ENCODE measurements at places on chromosomes 2 and 18.

GRCh38 chr2:18062892-18063291, 184.4 kb downstream of the KCNS3 start:
- no peak for DNase-seq

DNA sequence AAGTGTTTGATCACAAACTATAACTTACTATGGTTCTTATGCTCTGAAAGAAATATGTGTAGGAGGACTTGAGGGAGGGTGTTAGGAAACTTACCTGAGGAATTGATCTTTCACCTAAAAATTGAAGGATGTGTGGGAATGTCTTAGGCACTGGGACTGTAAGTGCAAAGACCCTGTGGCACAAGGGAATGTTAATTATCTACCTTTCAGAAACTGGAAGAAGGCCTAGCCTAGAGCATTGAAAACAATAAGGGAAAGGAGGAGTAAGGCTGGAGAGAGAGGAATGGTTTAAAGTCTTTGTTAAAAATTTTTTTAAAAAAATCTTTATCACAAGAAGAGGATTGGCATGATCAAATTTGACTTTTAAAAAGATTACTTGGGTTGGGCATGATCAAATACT, 7.9 kb downstream of the AFTPH start:
- no peak for DNase-seq

- DNase-seq: no peak
Measured at GRCh38 chr2:59312967-59313940, 1072.1 kb upstream of the FANCL start.

DNA sequence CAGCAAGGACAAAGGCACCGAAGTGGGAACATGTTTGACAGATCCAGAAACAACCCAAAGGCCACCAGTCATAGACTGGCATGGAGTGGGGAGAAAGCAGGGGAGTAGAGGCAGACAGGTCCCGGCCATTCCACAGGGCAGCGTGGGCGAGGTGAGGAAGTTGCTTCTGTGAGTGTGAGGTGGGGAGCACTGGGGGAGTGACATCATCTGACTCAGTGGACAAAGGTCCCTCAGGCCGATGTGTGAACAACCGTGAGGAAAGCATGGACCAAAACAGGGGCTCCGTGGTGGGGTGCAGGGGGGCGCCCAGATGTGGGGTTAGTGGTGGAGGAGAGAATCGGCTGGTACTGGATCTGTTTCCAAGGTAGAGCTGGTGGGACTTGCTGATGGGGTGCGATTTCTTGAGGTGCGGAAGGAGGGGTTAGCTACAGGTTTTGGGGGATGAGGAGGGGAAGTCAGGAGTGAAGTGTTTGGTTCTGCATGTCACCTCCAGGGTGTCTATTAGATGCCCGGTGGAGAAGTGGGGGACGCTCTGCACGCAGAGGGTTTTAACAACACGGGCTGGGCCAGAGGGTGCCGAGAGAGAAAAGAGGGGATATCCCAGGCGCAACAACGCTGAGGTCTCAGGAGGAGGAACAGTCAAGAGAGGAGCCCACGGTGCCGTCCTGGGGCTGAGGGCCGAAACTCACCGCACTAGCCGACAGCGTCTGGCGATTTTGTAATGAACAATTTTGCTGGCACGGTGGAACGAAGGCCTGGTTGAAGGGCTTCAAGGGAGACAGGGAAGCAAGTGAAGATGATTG, 2.5 kb upstream of the SFT2D3 start:
- DNase-seq: no peak

GRCh38 chr2:227383686-227384085, 4.1 kb downstream of the SCYGR1 start:
- no peak for DNase-seq

DNA sequence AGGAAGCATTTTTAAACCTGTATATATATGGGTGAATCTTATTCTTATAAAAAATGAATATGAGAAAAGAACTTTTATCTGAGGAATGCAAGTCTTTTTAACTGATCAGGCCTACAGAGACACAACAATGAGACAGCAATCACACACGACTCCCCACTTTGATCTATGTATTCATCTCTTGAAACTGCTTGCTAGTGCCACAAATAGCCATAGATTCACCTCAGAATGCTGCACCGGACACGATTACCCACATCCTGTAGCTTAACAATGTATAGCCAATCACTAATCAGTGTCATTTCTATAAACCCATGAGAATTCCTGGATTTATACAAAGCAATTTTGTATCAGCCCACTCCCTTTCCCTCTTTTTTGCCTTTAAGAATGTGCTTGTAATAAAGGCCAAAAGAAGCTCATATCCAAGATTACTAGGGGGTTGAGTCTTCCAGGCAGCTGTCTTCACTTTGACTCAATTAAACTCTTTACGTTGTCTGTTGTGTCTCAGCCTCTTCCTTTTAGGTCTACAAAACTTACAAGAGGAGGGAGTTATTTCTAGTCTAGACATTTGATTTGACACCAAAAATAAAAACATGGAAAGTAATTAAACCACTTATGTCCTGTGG, 94.9 kb downstream of the MBD2 start:
- no peak for DNase-seq

GRCh38 chr2:152944099-152944498, 225.7 kb downstream of the ARL6IP6 start:
- DNase-seq: no peak

DNA sequence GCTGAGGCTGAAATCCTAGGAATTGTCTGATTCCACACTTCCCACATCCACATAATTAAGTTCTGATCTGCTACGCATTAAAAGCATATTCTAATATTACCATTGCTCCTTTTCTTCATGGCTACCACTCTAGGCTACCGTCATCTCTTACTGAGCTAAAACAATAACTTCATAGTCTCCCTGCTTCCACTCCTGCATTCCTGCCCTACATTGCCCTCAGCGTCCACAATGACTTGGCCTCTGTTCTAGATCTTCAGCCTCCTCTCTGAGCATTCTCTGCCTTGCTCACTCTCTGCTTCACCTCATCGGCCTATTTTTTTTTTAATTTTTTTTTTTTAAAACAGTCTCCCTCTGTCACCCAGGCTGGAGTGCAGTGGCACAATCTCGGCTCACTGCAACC, 15.8 kb upstream of the TLK1 start:
- DNase-seq: no peak

DNA sequence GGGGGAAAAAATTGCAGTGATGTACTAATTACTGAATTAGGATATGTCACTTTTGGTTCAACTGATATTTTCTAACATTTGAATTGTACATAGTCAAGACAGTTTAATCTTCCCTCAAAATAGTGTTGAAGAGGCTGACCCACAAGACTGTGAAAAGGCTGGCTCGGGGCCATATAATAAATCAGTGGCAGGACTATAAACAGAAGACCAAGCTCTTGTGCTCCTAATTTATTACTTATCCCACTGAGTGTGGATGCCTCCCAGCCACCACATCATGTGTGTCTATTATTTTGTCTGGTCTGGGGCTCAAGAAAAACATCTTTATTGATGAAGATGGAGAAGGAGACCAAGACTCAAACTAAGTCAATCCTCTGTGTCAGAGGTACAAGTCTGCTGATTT, 64.4 kb downstream of the PLEKHM3 start:
- no peak for DNase-seq

DNA sequence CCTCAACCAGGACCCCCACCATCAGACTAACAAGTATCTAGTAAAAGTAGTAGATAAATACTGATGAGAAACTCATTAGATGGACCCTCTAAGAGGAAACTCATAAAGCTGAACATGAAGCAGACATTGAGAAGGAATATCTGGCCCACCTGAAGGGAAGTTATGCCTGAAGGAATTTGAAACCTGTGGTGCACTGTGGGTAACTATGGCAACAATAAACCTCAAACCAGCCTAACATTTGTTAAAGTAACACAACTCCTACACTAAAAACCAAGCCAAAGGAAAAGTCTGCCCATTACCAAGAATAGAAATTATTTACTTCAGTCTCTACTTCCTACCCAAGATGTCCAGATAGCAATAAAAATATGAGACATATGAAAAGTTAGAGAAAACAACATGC, 43.4 kb downstream of the KIAA1328 start:
- no peak for DNase-seq

DNA sequence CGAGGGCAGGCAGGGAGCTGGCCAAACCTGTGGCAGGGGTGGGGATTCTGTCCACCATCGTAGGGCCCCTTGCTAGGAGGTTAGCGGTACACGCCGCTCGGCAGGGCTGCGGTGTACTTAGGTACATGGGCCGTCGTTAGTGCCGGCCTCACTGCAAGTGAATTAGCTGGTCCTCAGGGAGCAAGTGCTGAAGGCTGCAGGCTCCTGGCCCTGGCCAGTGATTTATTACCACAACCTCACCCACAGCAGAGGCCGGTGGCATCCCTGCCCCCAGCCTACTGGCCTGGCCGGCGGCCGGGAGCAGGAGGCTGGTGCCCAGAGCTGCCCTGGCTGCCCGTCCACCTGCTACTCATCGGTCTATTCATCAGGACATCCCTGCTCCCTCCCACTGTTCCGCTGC, 19.6 kb upstream of the PTMA start:
- no peak for DNase-seq

DNA sequence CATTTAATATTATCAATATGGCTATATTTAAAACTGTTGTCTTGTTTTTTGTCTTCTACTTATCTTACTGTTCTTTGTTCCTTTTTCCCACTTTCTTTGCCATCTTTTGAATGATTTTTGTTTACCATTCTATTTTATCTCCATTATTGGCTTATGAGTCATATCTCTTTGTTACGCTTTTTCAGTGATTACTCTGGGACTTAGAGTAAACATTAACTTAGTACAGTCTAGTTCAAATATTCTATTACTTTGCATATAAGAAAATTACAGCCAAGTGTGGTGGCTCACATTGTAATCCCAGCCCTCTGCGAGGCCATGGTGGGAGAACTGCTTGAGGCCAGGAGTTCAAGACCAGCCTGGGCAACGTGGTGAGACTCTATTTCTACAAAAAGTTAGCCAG, 26.1 kb downstream of the ADCY3 start:
- no peak for DNase-seq

DNA sequence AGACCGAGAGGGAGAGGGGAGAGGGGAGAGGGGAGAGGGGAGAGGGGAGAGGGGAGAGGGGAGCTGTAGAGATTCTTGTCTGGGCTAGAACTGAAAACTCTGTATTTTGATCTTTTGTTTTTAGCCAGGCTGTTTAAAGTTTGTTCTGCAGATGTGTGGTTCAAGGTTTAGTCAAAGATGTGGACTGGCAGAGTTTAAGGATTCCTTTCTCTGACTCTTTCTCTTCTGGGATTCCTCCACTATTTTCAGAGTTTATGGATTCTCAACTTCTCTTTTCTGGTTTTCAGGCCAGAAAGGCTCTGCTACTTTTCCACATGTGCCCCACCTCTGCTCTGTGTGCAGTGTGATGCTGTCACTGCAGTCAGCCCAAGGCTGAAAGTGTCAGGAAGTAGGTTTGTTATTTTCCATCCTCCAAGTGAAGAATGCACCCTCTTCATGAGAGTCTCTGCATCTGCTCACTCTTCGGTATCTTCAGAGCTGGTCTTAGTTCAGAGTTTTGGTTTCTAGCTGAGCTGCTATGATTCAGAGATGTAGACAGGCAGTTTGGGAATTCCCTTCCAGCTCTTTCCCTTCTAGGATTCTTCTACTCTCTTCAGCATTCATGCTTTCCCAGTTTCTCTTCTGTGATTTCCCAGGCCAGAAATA, 130.9 kb upstream of the SMAD7 start:
- DNase-seq: no peak

DNA sequence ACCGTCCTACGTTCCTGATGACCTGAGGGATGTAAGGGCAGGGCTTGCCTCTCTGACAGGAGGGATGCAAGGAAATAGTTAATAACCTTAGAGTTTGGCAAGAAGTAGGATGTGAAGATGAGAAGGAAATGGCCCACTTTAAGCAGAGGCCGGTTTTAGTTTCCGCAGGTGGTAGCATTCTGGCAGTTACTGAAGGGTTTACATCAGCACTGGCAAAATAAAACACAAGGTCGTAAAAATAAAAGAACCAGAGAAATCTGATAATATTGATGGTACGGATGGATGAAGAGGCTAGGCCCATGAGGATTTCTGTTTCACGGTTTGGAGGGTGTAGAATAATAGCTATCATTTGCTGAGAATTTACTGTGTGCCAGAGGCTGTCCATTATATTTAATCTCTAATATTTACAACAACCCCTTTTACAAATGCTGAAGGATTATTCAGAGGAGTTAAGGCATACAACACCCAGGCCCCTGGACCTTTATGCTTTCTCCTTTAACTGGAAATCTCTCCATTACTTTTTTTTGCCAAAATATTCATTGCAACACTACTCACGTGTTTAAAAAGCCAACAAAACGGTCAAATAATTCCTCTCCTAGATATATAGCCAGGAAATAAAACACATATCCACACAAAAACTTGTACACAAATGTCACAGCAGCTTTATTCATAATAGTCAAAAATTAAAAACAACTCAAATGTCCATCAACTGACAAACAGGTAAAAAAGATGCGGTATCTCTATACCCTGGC, 28.5 kb downstream of the DAPL1 start:
- DNase-seq: no peak

DNA sequence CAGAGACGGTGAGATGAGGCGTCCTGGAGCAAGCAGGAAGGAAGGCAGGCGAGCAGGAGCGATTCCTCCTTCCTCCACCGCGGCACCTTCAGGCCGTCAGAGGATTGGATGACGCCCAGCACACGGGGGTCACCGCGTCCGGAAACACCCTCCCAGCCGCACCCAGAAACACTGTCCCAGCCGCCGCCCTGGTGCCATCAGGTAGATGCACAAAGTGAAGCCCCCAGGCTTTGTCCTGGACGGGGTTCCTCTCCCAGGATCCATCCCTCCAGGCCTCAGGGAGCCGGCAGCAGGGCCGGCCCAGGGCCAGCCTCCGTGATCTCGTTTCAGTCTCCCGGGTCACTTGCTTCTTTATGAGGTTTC, 31.5 kb downstream of the RTP5 start:
- no peak for DNase-seq

DNA sequence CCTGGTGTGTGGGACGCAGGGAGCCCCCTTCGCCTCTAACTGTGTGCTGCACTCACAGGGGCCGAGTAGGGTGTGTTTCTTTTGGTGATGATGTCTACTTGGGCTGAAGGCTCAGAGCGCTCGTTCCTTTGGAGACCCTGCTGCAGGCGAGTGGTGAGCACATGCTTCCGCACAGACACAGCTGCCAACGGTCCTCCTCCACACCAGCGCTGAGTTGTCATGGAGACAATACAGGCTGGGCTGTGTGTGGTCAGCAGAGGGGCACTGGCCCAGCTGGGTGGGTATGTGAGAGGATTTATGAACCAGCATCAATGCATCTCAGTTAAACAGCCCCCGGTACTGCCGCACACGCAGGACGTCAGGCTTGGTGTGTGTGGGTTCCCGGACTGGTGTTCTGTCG, 143.5 kb downstream of the SH3RF3 start:
- DNase-seq: no peak

- no peak for DNase-seq
Measured at GRCh38 chr18:73933685-73934084, 213.9 kb downstream of the FBXO15 start.

- no peak for DNase-seq
Measured at GRCh38 chr2:85158559-85159273, 25.5 kb downstream of the TCF7L1 start.

DNA sequence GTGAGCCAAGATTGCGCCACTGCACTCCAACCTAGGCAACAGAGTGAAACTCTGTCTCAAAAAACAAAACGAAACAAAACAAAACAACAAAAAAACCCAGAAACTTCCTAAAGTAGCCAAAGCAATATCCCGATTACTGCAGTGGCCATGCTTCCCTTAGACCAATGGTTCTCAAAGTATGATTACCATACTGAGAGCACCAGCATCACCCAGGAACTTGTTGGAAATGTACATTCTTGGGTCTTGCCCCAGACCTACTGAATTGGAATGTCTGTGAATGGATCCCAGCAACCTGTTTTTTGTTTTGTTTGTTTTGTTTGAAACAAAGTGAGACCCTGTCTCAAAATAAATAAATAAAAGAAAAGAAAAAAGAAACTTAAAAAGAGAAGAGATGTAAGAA, 41.9 kb upstream of the TGIF1 start:
- no peak for DNase-seq
